ENCODE measurements at places on chromosomes 12 and 14.

- DNase-seq, result no peak
Observed at GRCh38 chr14:83347874-83348273, 1814.2 kb upstream of the SEL1L start.

DNA sequence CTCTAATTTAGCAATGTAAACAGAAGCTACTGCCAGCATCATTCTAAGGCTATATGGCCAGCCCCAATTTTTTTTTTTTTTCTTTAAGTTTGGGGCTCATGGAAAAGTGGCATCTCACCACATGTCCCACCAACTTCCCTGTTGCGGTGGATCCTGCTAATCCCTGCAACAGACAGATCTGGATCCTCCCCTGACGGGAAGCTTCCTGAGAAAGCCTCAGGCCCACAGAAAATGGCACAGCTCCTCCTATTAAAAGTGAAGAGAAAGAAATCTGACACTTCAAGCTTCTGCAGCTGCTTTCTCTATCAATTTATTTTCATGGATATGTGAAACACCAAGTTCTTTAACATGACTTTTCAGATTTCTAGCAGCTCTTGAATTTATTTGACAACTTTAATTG lies 433.8 kb upstream of the DCN start:
- no peak for DNase-seq

GRCh38 chr14:55505846-55506245 lies 65.4 kb upstream of the TBPL2 start:
- DNase-seq, result peak; percentile 88

DNA sequence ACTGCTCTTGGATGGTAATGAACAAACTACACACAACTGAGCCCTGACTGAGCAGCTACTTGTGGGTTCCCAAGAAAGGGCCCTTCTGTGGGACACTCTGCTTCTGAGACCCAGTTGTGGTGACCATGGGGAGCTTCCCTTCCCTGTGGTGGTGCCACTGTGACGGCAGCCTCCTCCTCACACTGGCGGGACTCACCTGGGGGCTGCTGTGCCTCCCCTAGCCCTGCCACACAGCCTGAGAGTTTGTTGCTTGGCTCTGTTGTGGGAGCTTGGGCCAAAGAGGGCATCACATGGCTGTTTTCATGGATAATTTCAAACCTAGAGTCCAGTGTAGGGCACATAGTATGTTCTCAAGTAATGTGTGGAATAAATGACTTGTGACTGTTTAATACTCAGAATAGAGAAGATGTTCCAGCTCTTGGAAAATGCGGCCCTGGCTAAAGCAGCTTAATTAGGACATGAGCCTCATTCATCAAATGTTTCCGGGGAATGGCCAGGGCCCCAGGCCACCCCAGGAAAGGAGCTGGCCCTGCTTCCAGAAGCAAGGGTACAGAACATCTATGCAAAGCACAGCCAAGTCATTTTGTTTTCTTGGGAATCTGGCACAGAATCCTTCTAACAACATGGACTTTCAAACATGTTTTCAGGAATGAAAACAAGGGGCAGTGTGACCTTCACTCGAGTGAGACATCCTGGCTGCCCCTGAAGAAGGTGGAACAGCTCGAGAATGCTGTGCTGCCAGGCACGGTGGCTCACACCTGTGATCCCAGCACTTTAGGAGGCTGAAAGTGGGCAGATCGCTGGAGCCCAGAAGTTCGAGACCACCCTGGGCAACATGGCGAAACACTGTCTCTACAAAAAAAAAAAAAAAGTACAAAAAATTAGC lies 21.2 kb downstream of the ZFYVE21 start:
- DNase-seq, result no peak

DNA sequence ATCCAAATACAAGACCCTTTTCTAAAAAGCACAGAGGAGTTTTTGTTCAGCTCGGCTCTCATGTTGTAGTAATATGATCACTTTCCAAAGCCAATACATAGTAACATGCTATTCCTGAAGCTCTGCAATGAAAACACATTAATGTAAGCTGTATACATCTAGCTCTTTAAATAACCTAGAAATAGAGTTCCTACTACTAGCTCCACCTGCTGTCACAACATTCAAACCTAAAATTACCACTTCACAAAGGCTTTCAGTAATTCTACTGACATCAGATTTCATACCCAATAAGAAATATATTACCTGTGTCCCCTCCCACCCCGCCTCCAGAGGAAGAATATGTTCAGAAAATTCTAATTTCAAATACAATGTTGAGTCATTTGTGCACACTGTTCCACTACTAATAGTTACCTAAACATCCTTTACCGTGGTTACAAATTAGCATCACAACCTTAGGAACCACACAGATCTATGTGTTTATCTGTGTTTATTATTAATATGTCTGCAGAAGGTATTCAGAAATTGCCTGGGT lies 17.8 kb downstream of the EFCAB11 start:
- DNase-seq, result no peak

DNA sequence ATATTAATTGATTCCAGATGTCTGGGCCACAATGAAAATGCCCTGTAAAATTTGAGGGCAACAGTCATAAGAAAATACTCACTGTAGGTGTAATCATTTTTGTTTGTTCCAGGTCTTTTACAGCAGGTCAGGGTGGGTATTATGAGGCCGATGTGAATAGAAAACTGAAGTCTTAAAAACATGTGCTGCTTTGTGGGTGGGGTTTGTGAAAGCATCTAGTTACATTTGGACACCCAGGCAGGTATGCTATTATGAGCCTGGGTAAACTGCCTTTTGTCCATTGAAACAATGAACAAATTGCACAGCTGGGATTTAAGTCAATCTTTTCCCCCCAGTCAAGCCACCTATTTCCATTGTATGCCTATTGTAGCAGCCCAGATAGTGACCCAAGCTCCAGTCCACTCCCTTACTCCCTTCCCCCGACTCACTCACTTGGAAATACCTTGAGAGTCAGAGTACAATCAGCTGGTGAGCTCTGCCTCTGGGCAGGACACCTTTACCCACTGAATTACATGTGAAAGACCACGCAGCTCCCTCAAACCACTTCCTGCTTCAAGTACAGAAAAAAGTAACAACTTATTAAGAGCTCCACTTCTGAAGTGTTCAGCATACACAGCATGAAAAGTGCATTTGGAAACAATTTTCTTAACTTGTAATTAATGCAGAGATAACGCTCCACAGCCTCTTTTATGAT lies 1.8 kb downstream of the IGF1 start:
- no peak for DNase-seq

DNA sequence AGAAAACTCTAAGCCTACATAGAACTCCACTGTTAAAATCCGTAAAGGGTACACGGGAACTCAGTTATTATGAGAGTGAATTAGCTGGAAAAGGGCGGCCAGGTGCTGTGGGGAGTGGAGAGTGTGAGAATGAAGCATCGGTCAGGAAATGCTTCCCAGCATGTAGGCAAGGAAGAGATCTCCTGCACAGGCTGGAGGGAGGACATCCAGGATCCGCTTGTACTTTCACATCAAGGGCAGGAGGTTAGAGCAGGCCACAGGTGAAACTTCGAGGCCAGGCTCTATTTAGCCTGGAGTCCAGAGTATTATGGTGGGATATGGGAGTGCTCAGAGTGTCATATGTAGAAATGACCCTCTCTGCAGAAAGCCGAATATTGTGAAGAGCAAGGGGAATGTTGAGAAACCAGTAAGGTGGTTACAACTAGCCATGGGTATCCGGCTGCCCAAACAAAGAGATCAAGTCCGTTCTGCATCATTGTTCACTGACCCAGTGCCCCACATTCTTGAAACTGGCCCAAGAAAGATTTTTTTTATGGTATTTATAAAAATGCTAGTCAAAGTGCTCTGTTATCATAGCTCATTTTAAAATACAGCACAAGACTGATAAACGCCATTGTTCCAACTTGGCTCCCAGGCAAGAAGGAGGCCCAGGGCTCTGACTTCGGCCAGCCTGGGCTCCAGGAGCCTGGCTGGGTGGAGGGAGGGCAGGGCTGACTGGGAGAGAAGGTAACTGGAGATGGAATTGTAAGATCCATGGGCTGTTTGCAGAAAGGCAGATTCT lies 79.4 kb upstream of the HIF1A start:
- no peak for DNase-seq

DNA sequence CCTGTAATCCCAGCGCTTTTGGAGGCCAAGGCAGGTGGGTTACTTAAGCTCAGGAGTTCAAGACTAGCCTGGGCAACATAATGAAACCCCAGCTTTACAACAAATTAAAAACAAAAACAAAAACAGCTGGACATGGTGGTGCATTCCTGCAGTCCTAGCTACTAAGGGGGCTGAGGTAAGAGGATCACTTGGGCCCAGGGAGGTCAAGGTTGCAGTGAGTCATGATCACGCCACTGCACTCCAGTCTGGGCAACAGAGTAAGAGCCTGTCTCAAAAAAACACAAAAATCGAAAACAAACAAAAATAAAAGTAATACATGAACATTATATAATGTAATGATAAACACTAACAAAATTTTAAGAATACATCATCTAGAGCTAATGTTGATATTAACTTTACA lies 46.2 kb upstream of the GRIP1 start:
- DNase-seq, result no peak

- no peak for DNase-seq
Observed at GRCh38 chr14:71885301-71885700, 46.9 kb upstream of the RGS6 start.

DNA sequence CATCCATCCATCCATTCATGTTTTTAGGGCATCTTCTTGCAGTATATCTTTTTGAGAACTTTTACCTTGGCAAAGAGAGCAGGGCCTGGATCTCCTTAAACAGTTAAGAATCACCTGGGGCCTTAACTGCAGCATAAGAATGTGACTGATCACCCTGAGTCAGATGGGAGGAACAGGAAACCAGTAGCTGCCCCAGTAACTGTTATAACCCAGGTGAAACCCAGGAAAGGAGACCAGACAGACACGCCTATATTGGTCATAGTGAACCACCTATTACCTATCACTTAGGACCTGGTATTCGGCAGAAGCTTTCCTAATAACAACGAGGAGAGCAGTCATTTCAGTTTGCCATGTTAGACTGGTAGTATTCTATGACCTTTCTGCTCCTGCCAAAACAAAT lies 43.4 kb upstream of the NR2C1 start:
- DNase-seq, result no peak

DNA sequence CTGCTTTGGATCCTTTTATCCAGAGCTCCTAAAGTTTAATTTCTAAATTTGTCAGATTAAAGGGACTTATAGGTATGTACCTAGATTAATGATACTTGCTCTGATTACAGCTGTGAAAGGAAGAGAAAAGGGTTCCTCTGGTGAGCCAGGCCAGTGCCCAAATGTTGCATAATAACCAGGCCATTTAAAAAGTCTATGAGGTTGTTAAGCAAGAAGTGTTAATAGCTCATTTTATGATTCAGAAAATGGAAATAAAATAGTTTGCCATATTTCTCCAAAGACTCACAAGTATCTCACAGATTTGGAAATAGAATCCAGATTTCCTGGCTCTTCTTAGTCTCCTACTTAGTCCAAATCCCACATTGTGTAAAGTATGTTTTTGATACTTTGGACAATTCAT lies 67.6 kb downstream of the SLC38A6 start:
- no peak for DNase-seq

GRCh38 chr14:80933686-80934085 lies 7.9 kb downstream of the CEP128 start:
- no peak for DNase-seq

GRCh38 chr14:91186515-91187066 lies 57.9 kb downstream of the GPR68 start:
- DNase-seq, result no peak

- no peak for DNase-seq
Observed at GRCh38 chr14:31934767-31935266, 142.3 kb upstream of the ARHGAP5 start.

DNA sequence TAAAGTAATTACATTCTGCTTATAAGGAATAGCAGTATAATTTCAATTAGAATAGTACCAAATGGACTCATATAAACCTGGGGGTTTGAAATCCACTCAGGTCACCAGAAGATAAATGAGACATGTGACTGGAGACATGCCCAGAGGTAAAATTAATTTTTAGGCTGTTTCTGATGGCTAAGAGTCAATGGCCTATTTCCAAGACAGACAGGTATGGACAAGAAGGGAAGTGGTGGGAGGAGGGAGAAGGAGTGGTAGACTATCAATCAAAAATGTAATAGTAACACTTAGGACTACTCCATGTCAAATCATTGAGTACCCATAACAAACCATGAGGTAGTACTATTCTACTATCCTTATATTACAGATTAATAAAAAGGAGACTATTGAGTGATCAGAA lies 544.0 kb downstream of the GALC start:
- DNase-seq, result no peak

GRCh38 chr12:87020071-87020470 lies 763.9 kb upstream of the MGAT4C start:
- DNase-seq, result no peak

DNA sequence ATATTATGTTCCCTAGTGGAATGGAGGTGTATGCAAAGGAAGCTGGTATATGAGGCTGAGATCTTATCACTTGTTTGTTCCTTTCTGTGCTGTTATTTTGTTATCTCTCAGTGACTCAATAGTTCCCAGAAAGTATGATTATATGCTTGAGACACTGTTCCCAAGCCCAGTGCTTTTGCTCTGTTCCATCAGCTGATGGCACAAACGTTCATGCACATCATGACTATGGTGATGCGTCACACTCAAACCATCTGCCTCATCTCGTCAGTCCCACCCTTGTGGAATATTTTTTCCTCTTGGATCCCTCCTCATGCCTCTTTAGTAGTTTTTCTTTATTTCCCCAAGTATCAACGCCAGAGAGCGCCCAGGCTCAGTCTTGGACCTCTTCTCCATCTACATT lies 786.9 kb downstream of the AACS start:
- no peak for DNase-seq

DNA sequence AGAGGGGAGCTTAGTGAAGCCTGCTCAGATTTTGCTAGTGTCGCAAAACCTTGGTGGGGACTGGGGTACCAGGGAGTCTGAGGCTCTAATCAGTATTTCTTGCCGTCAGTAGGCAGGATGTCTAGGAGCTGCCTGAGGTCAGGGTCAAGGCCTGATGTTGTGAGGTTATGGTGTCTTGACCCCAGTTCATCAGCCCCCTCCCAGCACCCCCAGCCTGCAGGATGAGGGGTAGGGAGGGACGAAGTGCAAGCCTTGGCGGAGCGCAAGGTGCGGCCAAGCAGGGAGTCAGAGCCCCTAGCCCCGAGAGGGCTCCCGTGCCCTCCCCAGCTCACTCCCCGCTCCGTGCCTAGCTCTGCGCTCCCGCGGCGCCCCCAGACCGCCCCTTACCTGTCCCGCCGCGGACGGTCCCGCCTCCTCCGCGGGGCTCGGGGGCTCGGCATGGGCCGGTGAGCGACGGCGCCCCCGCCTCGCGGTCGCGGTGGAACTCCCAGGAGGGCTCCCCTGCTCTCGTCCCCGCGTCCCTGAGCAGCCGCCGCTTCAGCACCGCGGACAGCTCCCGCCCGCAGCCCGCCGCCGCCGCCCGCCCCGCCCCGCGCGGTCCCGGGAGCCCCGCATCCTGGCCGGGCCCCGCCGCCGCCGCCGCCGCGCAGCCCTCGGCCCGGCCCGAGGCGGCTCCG lies 347 bp downstream of the SYNDIG1L start:
- no peak for DNase-seq

- no peak for DNase-seq
Observed at GRCh38 chr12:112503512-112503911, 84.8 kb downstream of the PTPN11 start.
